ENCODE measurements at places on chromosomes 2 and 18.

DNA sequence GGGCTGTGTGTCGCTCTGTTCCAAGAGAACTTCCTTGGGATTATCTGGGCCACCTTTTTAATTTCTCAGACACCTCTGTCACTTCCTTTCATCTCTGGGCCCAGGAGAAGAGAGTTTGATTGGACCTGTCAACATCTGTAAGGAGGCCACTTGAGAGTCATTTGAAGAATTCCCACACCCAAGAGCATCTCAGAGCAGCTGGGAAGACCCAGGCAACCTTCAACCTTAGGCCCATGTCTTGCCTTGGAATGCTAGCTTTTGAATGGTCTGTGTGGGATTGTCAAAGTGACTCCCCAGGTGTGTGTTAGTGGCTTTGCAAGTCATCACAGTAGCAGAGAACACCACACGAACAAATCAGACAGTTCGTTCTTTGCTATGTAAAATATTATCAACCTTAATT lies 280.3 kb downstream of the CYRIA start:
- no peak for DNase-seq

DNA sequence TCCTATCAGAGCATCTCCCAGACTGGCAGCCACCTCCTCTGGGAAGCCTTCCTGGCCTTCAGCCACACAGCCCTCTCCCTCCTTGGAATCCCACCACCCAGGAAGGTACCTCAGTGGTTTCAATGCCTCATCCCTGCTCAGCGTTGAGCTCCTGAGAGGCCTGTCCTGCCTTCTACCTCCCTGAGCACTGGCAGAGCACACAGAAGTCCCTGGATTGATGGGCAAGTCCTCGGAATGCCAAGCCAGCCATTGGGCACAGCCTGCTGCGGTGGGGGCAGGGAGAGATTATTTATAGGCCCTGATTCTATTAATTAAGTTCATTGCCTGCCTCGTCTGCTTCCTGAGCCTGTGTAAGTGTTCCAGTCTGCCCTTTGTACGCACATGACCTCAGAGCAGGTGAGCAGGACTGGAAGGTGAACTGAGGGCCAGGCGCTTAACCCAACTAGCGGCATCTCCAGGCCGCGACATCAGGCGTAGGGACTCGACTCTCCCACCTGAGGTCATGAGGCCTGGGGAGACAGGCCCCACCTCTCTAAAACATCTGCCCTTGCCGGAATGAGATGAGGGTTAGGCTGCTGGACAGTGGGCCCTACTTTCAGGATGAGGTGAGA lies 63.4 kb downstream of the SMAD7 start:
- no peak for DNase-seq

GRCh38 chr2:143839456-143839855 lies 680.5 kb downstream of the ZEB2 start:
- no peak for DNase-seq

DNA sequence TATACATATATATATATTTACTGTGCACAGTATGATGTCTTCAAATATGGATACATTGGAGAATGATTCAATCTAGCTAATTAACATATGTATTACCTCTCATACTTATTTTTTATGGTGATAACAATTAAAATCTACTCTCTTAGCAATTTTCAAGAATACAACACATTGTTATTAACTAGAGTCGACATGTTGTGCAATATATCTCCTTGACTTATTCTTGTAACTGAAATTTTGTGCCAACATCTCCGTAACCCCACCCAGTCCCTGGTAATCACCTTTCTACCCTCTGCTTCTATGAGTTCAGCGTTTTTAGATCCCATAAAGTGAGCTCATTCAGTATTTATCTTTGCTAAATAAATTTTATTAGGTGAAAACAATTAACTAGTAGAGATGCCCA lies 216.4 kb upstream of the TMEM200C start:
- no peak for DNase-seq

Data from stimulated activated CD4-positive, alpha-beta T cell treated with anti-CD3 and anti-CD28 coated beads, Interleukin-2, amount 100 ng/mL, for 24 hours (primary cell).